ENCODE measurements at places on chromosomes 5 and 9.

DNA sequence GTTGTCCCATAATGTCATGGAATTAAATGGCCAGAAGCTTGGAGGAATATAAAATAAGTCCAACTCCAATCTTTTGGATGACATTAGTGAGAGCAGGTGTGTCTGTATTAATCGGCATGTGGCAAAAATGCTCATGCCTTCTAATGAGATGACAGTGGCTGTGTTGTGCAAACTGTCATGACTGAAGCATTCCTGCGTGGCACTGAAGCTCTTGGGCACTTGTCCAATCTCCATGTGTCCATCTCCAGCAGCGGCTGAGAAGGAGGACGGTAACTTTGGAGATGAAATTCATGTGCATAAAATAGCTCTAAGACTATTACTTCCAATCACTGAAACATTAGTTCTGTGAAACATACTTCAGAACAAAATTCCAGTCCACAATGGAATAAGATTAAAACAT lies 697.5 kb upstream of the GRAMD2B start:
- DNase-seq = no peak

GRCh38 chr5:128469912-128470311 lies 68.1 kb downstream of the FBN2 start:
- no peak for DNase-seq

GRCh38 chr5:103475629-103476240 lies 86.9 kb downstream of the NUDT12 start:
- no peak for DNase-seq

GRCh38 chr9:90770182-90770738 lies 31.4 kb upstream of the SYK start:
- no peak for DNase-seq

- no peak for DNase-seq
Measured at GRCh38 chr9:137218212-137218753, 3.8 kb downstream of the RNF208 start.

- DNase-seq = no peak
Measured at GRCh38 chr5:169796731-169797130, 159.7 kb downstream of the DOCK2 start.

- DNase-seq = no peak
Measured at GRCh38 chr5:95924720-95925377, 36.8 kb downstream of the ELL2 start.

- DNase-seq = no peak
Measured at GRCh38 chr5:100826133-100826532, 76.9 kb downstream of the ST8SIA4 start.

DNA sequence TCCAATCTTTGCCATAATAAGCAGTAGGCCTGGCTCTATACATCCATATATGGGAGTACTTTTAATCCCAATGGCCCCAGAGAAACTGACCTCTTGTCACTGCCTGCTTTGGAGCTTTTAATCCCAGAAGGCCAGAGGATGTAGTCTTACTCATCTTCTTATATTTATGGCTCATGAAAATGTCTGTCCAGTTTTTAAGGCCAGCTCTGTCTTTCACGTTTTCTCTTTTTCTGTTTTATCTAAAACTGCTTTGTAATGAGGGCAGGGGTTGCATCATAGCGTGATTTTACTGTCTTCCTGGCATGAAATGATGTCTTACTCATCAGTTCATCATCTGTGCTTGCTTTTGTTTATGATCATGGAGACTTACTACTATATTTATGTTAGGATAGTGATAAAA lies 1094.9 kb downstream of the MAT2B start:
- DNase-seq = no peak

DNA sequence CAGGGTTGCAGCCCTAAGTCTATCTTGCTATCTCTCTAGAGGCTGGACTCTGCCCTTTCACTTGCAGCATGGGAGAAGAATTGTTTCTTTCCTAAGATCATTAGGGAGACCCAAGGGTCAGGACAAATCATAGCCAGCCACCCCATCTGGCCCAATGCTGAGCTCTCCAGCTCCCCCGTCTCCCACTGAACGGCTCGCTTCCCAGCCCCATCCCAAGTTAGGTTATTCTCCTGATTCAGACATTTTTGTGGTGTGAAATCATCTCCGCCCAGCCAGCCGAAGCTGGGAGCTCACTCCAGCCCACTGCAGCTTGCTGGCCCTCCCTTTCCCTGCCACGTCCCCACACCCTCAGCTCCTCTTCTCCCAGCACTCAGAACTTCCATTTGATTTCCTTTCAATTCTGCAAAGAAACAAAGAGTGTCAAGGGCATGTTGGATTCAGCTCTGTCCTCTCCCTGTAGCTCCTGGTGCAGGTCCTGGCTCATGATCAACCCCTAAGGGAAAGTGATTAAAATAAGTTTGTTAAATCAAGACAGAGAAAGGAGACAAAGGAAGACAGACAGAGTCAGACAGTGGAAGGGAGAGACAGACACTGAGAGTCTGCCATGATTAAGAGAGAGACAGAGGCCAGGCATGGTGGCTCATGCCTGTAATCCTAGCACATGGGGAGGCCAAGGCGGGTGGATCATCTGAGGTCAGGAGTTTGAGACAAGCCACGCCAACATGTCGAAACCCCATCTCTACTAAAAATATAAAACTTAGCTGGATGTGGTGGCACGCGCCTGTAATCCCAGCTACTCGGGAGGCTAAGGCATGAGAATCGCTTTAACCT lies 12.6 kb upstream of the SPARC start:
- no peak for DNase-seq

- no peak for DNase-seq
Measured at GRCh38 chr5:122195802-122196394, 66.6 kb downstream of the ZNF474 start.

GRCh38 chr5:30894811-30895210 lies 298.7 kb upstream of the CDH6 start:
- DNase-seq = no peak

DNA sequence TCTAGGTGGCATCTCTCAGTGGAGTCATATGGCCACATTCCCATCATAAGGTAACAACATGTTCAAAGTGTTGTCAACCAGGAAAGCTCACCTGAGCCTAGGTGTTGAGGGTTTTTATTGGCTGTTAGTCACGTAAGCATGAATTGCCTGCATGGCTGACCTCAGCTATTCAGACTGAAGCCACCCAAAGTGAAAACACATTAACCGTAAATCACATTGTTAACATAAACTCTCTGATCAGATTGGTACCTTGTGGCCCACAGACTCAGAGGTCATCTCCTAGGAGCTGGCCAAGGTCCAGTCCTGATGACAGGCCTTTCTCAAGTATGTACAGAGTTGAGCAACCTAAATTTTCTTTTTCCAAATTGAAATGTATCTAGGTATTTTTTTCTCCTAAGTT lies 26.7 kb downstream of the SRFBP1 start:
- DNase-seq = no peak

- no peak for DNase-seq
Measured at GRCh38 chr5:133370036-133370831, 242.1 kb downstream of the FSTL4 start.

DNA sequence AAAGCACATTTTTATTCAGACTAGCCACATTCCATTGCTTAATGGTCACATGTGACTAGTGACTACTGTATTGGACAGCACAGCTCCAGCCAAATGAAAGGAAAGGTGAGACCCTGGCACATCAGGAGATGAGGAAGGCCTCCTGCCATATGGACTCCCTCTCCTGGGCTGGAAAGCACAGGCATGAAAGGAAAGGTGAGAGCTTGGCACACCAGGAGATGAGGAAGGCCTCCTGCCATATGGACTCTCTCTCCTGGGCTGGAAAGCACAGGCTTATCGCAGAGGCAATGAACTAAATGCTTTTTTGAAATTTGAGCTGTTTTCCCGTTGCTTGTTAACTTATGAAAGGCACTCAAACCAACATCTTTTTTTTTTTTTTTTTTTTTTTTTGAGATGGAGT lies 144.8 kb upstream of the SLC12A2 start:
- no peak for DNase-seq

- DNase-seq = no peak
Measured at GRCh38 chr5:89080467-89081116, 197.6 kb upstream of the MEF2C start.

DNA sequence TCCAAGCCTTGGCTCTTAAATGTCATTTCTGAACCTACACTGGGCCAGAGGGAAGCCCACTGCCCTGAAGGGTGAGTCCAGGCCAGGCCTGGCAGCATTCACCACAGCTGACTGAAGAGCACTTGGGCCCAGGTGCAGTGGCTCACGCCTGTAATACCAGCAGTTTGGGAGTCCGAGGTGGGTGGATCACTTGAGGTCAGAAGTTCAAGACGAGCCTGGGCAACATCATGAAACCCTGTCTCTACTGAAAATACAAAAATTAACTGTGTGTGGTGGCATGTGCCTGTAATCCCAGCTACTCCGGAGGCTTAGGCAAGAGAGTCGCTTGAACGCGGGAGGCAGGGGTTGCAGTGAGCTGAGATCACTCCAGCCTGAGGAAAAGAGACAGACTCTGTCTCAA lies 5.1 kb downstream of the CCIN start:
- no peak for DNase-seq

- no peak for DNase-seq
Measured at GRCh38 chr9:117734082-117734481, 29.9 kb downstream of the TLR4 start.

GRCh38 chr9:126589349-126589748 lies 24.4 kb upstream of the LMX1B start:
- DNase-seq = no peak

DNA sequence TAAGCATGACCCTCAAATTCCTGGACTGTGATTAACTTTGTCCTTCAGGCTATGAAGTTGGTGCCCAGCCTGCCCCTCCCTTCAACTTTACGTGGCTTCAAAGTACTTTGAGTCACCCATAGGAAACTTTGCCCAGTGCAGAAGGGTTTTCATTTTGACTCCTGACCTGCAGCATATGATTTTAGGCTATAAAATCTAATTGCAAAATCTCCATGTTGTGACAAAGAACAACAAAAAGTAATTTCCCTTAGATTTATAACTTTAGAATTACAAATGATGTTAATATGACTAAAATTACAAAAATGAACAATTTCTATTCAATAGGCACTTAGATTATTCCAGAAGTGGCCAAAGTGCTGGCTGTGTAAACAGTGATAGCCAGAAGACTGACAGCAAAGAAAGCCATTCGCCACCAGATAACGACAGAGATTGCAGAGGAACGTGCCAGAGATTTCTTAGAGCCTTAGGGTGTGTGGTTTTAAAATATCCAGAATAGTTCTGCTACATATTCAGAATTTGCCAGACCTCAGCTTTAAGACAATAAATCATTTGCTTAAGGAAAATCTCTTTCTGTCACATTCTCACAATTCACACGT lies 197.4 kb downstream of the SEMA5A start:
- DNase-seq = no peak

DNA sequence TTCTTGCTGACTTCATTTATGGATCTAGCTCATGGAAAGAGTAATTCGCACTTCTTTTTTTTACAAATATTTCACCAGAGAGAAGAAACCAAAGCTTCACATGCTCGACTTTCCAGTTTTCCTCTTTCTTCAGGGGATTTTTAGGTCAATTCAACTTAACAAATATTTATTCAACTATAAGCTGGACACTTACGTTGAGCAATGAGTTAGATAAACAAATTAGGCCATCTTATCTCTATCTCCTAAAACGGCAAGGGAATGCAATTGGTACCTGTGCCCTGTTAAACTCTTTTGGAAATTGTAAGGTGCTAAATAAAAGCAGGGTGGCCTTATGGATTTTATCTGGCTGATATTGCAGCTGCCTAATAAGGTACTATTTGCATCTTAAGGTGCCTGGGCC lies 145.1 kb upstream of the RAI14 start:
- DNase-seq = no peak

DNA sequence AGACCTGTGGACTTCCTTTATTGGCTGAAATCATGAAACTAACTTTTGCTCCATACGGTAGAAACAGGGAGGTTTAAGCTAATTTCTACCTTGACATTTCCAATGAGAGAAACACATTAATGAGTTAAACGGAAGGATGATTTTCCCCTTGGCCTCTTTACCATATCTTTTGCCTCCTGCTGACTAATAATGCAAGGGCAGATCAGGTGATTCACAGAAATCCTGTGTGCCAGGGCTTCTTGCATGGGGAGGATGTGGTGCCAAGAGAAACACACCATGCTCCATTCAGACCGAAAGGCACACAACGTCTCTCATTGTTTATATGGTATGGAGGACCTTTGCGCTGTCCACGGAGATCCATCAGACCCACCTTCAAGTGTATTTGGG lies 17.4 kb upstream of the PRLR start:
- no peak for DNase-seq

DNA sequence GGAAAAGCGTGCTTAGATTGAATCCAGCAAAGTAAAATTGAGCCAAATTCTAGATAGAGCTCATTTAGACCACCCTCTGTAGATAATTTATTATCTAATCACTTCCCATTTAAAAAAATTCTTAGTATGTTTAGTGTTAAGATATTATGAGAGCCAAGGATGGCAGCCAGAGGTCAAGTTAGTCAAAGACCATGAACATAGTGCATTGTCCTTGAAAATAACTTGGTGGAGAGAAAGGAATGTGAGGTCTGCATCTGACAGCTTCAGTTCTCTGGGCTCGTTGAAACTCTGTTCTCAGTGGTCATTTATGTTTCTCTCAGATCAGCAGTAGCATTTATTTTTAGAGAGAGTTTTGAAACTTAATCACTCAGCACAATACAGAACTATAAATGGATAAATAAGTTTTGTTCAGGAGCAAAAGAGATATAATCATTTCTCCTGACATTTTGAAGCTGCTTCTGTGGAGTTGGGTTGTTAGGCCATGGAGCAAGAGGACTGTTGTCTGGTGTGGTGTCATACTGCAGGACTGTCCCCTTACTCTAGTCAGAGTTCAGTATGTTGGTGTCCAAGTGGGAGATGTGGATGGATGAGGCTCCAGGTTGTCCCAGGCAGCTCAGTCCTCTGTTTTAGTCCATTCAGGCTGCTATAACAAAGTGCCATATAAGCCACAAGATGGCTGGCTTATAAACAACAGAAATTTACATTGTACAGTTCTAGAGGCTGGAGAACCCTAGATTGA lies 337.7 kb downstream of the FBXL7 start:
- no peak for DNase-seq

- DNase-seq = no peak
Measured at GRCh38 chr9:30382271-30382670, 2002.2 kb upstream of the ACO1 start.

- DNase-seq = no peak
Measured at GRCh38 chr9:109497226-109498153, 617 bp downstream of the PTPN3 start.

DNA sequence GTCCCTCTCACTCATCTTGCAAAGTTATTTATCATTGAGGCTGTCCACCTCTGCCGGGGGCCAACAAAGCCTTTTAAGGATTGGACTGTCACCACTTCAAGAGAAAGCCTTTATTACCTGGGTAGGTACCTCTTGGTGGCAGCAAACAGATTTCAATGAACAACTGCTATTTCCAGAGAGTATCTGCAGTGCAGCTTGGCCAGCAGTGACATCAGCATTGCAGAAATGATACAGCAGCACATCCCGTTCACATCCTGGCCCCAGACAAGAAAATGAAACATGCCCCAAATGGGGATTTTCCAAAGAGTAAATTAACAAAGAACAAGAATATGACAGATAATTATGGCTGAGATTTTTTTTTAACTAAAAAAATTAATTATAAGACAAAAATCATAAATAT lies 2.3 kb upstream of the SPATA6L start:
- DNase-seq = no peak

GRCh38 chr9:22244139-22245011 lies 202.2 kb upstream of the DMRTA1 start:
- no peak for DNase-seq

GRCh38 chr9:110058304-110058953 lies 149.5 kb downstream of the C9orf152 start:
- DNase-seq = no peak

GRCh38 chr9:126721564-126721981 lies 83.3 kb upstream of the ZBTB43 start:
- DNase-seq = no peak

- no peak for DNase-seq
Measured at GRCh38 chr5:130923543-130924124, 241.4 kb downstream of the HINT1 start.
